NCI-H2029 treated with DMSO at 0.1 percent for 48 hours (cell line): ENCODE measurements at places on chromosomes 5 and 9.

DNA sequence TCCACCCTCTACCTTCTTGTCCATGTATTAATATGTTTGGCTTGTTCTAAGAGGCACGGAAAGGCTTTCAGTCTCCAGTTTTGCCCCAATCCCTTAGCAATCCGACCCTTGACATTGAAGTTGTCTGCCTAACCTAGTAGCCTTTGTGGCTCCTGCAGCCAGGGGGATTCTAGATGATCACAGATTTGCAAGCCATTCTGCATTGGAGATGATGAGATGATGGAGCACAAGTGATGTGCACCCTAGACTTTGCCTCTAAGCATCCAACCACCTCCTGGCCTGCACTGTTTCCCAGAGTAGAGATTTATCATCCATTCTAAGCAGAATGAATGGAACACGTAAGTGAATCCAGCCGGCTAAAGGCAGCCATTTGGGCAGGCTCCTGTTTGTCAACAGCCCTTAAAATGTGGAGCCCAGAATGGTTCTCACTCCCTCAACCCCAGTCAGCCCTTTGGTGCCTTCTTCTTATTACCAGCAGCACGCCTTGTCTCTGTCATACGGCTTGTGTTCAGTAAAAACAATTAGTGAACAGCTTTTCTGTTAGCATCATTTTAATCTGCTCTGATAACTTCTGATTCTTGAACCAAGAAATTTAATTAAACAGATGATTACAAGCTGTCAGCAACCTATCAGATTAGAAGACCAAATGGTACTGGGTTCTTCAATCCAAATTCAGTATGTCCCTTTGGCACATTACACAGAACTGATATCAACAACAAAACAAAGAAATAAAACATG is 5.7 kb upstream of the TRAF1 start:
- no peak for DNase-seq

DNA sequence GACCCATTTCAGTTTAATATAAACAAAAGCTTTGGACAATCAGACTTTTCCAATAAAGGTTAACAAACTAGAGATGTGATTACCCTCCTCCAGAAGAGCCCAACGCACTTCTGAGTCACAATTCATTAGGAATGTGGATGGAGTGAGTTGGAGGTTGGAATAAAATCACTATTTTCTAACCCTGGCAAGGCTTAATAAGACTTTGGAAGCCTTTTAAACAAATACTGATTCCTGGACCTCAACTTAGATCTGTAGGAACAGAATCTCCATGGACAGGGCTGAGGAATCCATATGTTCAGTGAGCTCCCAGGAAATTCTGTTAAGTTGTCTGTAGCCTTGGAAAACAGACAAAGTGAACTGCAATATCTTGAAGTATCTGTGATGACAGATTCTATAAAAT is 233.5 kb upstream of the ELL2 start:
- no peak for DNase-seq

DNA sequence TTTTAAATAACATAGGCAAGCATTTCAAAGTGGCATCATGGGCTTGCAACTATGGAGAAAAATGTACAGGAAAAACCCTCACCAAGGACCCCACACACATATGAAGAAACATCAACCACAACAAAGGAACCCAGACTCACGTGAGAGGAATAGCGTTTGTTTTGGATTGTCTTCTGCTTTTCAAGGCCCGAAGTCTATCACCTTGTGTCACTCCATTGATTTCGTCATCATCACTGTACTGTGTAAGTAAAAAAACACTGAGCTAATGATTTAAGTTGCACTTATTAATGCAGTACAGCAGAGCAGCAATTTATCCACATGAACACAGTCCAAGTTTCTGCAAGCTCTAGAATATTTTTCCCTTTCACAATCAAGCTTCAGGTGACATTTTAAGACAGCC is 72.4 kb downstream of the HABP4 start:
- no peak for DNase-seq

DNA sequence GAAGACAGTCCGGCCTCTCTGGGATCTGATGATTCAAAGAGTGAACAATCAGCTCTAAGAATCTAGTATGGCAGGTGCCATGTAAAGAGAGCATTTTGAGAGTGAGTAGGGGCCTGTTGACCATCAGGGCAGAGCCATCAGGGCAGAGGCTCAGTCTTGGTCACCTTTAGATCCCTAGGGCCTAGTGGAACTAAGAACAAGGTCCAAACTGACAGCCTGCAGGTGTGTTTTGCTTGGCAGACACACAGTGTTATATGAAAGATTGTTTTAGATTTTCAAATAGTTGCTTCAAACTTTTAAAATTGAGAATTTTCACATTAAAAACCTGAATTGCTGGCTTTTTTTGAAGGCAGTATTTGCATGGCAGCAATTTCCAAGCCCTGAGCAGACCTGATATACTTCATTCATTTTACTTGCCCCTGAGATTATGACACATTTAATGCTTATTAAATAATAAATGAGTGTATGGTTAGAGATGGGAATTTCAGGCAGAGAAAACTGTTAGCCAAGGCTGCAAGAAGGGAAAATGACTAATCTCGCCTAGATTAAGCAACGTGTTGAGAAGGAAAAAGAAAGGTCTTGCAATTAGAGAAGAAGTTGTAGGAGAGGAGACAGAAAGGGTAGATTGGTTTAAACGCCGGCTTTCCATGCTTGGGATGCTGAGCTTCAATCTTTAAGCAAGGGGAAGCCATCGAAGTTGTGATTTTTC is 279.6 kb downstream of the ARRDC3 start:
- no peak for DNase-seq

DNA sequence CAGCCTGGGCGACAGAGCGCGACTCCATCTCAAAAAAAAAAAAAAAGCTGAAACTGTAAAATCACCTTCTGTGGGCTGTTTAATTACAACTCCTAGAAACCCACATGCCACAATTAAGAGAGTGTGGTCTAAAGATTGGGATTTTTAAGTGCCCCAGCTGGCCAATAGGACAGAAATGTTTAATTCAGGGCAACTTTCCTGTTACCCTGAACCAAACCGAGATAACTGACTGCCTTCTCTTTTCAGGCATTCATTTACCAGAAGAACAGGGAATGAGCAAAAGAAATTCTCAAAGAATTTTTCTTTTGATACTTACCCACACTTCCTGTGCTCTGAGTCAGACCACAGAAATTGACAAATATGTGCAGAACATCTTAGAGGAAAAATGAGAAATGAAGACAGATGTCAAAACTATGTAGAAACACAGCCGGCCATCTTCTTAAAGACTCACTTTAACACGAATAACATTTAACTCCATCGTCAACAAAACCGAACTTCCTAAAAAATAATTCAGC is 221.3 kb upstream of the DAPK1 start:
- DNase-seq, result no peak

DNA sequence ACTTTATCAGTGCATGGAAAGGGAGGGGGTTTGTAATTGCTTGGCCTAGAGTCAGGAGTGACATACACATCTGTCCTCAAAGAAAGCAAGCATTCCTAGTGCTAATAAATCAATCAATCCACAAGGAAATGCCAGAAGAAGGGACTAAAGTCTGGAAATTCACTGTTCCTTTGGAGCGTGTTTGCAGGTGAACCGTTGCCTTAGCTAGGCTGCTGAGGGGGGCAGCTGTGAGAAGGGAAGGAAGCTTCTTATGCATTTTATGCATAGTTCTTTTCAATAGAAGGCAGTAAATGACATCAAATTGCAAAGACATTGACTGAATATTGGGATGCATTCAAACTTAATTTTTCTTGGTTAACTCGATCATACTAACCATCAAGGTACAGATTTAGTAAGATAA is 1092.5 kb upstream of the SEMA6A start:
- no peak for DNase-seq

DNA sequence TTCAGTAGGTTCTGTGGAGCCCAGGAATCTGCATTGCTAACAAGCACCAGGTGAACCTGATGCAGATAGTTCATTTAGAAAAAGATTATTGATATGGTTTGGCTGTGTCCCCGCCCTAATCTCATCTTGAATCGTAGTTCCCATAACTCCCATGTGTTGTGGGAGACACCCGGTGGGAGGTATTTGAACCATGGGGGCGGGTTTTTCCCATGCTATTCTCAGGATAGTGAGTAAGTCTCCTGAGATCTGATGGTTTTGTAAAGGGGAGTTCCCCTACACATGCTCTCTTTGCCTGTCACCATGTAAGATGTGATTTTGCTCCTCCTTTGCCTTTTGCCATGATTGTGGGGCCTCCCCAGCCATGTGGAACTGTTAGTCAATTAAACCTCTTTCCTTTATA is 212.0 kb downstream of the RAB3C start:
- no peak for DNase-seq

GRCh38 chr5:148653291-148653835 is 964 bp downstream of the HTR4 start:
- no peak for DNase-seq

DNA sequence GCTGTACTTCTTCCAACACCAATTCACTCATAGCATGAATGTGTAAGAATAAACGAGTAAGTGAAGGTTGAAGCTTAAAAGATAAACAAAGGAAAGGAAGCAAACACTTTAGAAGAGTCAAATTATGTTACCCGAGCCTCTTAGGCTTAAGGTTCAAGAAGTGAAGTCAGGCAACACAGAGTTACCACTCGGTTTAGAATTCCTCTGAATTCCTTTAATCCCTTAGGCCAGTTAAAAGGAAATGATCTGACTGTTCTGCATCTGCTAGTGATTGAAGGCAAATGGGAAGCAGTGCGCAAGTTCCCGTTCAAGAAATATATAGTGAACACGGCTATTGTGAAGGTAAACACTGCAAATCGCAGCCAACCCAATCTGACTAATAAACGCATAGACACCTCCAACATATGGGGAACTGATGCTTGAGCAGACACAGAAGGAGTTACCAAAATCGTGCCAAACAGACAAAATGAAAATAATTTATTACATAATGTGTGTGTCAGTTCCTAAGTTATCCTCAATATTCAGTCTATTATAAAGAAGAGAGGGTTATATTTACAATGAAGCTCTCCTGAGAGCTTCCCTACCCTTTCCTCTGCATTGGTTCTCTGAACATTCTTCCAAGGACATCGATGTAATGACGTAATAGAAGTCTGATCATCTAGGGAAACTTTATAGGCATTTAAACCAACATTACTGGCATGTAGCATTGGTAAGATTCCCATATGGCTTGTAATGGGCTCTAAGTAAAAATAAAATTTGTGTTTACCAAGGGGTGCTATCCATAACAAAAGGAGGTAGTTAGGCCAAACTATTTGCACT is 837.1 kb upstream of the ZNF608 start:
- DNase-seq, result no peak

DNA sequence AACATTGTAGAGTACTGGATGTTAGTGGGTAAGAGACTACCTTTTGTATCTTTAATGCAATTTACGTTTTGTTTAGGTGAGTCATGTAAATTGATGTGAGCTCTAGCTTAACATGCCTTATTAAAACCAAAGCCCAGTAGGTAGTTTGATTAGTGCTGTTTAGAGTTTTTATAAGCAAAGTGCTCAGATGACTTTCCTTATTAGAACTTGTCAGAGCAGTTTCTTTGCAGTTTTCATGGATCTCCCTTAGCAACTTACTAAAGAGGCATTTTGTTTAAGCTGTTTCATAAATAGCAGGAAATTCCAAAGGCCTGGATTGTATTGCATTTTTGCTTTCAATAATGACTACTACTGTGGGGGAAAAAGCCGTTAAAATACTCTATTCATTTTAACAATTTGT is 14.5 kb downstream of the ZSWIM6 start:
- DNase-seq, result no peak

DNA sequence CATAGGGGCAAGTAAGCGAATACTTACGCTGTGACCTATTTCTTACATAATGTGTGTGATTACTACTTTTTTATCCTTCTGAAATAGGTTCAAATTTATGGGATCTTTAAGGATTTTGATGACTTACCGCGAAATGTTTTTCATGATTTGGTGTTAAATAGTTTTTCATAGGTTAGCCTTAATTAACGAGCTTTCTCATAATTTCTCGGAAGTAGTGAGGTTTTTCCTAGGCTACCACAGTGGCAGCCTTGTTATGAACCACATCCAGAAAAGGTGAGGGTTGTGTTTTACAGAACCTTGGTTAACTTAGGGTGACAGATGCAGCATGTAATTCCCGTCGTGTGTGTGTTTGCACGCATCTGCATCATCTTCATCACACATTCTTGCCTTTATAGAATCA is 1.3 kb downstream of the SH3GL2 start:
- no peak for DNase-seq

GRCh38 chr5:139668064-139668880 is 20.1 kb downstream of the CXXC5 start:
- no peak for DNase-seq

DNA sequence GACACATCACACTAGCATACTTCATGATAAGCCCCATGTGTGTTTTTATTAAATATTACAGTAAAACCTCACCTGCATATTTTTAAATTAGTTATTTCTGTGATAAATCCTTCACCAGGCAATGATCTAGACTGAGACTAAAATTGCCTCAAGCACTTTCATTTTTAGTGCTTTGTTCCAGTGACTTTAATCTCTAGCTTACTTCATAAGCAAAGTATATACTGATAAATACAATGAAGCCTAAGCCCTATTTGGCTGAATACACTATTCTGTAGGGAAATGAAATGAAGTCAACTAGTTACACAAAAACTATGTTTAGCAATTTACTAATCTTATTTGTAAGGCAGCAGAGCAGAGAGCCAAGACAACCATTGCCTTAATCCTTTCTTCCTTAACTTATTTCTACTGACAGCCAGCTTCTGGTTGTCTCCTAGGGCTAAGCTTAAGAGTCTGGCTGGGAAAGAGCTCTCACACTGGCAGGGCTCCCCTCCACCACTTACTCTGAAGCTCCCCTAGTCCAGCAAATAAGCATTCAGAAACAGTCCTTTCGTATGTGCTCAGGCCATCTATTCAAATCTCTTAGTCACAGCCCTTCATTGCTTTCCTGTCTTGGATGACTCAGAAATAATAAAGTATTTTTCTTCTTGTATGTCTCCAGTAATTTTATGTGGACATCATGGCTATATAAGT is 31.4 kb upstream of the MTAP start:
- no peak for DNase-seq

- no peak for DNase-seq
Measured at GRCh38 chr9:121561385-121562222, 62.0 kb upstream of the GGTA1 start.

DNA sequence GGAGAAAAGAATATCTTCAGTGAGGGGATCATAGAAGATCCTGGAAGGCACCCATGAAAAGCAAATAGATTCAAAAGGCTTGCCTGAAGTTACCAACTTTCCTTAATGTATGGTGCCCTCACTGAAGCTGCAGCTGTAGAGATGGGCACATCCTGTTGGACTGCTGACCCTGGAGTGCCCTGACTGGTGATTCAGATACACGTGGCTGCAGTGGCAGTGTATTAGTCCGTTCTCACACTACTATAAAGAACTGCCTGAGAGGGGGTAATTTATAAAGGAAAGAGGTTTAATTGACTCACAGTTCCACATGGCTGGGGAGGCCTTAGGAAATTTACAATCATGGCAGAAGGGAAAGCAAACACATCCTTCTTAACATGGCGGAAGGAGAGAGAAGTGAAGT is 80.3 kb downstream of the OSMR start:
- DNase-seq, result no peak

DNA sequence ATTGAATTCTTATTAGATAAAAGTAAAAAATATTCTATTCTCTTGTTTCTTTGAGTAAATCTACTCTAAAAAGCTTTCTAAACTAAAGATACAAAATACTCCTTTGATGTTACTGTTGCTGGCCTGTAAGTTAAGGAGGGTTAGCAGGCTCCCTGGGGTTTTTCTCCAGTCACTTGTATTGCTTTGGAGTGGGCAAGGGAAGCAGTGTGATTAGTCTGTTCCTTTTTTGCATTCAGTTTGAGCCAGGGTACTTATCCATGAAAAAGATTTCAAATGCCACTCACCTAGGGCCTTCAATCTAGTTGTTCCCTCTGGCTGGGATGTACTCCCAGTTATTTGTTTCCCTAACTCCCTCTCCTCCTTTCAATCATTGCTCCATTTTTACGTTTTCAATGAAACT is 256.2 kb upstream of the SMC2 start:
- DNase-seq, result no peak
